ENCODE measurements at places on chromosomes 7 and 10.

DNA sequence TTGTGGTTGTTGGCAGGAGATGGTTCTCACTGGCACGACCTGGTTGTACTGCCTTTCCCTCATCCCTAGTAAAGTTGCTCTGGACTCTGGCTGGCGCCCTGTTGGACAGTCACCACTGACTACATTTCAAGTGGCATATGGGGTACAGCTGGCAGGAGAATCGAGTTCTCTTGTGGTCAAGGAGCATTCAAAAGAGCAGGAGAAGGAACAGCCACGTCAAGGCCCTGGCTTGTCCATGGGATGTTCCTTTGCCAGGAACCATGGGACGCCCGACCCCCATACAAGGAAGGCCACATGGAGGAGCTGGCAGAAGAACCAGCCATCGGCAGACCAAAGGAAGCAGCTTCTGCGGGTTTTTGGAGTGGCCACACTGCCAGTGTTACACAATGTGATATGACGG is 87.0 kb upstream of the SLC25A13 start:
- no peak for DNase-seq

DNA sequence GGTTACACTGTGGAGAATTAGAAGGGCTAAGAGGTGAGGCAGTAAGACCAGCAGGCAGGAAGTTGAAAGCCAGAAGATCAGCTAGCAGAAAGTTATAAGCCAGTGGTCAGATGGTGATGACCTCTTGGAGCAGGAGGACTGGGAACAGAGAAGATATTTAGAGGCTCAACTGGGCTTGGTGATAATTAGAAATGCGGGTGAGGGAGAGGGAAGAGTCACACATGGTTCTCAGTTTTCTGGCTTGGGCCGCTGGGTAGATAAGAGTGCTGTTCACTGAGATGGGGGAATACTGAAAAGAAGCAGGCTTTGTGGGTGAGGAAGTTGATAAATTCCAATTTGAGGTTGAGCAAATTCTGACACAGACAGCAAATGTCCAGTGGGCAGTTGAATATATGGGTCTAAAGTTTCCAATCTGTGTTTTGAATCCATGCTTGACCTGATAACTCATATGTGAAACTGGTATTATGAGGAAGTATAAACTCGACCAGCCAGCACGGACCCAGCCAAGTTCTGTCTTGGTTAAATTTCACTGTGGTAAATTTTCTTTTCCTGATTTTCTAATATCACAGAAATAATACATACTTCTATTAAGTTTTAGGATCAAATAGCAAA is 22.7 kb downstream of the LSMEM1 start:
- DNase-seq, result no peak

GRCh38 chr7:77313876-77314480 is 102.2 kb downstream of the GSAP start:
- DNase-seq, result no peak

- DNase-seq, result no peak
Measured at GRCh38 chr10:53700278-53700677, 927.7 kb upstream of the MBL2 start.

DNA sequence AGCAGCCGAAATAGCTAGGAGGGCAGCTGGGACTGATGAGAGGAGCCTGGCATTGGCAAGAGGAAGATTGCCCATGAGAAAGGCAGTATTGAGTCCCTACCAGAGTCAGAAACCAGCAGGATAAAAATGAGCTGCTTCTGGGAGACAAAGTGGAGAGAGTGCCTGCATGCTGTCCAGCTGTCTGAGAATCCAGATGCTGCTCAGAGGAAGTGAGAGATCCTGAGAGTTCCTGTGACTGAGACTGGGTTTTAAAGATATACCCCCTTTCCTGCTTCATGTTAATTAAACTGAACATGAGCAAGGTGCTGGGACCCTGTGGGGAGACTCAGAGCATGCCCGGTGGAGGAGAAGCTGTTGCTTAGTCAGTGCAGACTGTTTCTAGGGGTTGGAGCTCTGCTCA is 107.5 kb downstream of the KIF20B start:
- DNase-seq, result no peak
